ENCODE measurements at places on chromosomes 7 and 10.
A peak's percentile ranks its signal among the peaks of the same experiment; 100 is the strongest.

GRCh38 chr7:135193615-135194081 lies 17.7 kb downstream of the WDR91 start:
- peak; percentile 63 for DNase-seq

DNA sequence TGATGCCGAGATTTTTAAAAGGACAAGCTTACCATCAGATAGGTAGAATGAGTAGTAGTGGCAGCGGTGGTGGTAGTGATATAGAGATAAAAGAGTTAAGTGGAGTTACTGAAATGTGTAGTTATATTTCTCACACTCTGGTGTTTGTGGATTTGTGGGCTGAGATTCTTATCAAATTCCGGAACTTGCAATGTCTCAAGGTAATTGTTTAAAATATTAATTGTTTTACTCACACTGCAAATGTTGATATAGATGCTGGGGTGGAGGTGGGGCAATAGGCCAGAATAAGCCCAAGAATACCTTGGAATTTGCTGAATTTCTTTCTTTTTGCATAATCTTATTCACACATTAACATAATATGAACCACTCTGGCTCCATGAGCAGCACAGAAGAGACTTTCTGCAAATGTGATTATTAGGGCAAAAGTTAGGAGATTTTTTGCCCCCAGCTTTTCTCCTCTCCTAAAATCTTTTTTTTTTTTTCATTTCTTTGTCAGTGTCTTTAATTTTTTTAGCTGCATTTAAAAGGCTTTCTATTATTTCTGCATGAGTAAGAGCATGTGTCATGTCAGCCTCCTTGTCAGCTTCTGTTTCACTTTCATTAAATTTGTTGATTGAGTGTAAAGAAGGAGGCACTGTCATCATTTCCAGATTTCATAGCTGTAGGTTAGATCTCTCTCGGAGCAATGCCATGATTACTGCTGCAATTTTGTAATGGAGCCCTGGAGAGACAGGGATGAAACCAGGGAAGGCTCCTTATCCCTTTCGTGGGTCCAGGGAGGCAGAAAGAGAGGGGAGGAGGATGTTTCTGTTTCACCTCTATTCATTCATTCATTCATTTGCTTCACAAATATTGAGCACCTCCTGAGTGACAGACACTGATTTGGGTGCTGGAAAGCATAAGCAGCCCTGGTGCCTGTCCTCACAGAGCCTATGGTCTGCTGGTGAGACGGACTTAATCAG lies 13.1 kb upstream of the SGMS1 start:
- DNase-seq: no peak

DNA sequence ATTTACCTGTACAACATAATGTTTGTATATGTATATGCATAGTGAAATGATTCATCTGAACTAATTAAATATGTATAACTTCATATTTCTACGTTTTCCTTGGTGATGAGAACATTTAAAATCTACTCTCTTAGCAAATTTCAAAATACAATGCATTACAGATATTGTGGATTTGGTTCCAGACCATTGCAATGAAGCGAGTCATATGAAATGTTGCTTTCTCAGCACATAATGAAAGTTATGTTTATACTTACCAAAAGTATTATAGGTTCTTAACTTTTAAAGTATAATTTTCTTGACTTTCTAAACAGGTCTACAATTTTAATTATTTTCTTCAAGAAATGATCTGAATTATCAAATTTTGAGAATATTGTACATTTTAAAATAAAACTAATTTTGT lies 189.2 kb downstream of the CSTF2T start:
- peak; percentile 27 for DNase-seq

- peak; percentile 8 for DNase-seq
Observed at GRCh38 chr7:146175716-146176115, 59.1 kb downstream of the CNTNAP2 start.

- DNase-seq: no peak
Observed at GRCh38 chr7:74284781-74285259, 4.4 kb upstream of the CLIP2 start.

GRCh38 chr7:102125127-102125596 lies 161.5 kb upstream of the SH2B2 start:
- peak; percentile 91 for DNase-seq

- DNase-seq: no peak
Observed at GRCh38 chr7:49911909-49912308, 138.5 kb downstream of the VWC2 start.

DNA sequence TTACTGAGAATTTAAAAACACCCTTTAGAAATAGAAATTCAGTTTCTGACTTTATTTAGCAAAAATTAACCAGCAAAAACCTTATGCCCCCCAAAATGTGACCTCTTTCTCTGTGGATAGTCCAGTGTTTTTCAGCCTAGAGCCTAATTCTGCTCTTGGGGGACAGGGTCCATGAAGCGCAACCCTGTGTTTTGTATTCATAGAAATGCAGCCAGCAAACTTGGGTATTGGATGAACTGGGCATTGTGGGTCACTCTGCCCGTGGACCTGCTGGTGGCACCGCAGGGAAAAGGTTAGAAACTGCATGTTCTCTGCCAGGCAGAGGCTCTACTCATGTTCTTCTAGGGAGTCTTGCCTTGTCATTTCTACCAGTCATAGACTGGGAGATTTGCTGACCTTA lies 787.4 kb upstream of the C7orf33 start:
- no peak for DNase-seq

GRCh38 chr10:84114088-84114667 lies 25.1 kb upstream of the GHITM start:
- no peak for DNase-seq

DNA sequence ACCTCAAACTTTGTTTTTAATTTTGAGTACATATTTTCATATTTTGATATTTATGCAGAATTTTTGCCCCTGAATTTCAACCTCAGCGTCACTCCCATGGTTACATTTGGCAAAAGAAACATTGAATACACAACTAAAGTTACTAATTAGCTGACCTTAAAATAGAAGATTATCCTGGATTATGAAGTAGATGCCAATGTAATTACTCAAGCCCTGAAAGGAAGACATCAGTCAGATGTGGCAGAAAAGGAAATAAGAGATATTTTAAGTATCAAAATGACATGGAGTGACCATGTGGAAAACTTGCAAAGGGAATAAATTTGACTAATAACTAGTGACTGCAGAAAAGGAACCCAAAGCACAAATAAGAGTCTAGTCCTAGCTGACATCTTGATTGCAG lies 701.3 kb upstream of the KCND2 start:
- no peak for DNase-seq

DNA sequence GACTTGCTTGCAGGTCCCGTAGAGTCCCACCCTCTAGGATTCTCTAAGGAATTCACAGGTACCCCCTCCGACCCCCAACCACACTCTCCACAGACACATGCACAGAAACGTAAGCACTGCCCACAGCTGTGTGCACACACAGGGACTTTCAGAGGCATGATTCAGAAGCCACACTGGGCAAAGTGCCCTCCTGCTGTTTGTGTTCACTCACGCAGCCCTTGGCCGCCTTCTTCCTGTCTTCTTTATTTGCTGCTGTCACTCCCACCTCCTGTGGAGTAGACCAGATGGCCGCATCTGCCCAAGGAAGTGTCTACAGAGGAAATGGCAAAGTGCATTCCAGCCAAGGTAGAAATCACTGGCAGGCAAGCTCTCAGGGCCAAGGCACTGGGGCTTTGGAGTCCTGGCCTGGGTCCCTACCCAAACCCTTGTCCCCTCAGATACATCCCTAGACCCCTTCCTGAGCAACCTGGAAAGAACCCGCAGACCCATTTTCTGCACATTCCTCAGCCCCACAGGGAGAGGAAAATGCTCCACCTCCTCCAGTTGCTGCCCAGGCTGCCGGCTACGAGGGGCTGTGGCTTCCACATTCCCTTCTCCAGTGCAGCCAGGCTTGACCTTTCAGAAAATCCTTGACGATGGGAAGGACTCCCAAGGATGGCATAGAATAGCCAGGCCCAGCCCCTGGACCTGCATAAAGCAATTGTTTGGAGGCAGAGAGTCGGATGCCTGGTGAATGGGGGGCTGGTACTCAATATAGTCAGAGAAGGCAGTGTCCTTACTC lies 21.6 kb upstream of the GIMAP8 start:
- peak; percentile 83 for DNase-seq

DNA sequence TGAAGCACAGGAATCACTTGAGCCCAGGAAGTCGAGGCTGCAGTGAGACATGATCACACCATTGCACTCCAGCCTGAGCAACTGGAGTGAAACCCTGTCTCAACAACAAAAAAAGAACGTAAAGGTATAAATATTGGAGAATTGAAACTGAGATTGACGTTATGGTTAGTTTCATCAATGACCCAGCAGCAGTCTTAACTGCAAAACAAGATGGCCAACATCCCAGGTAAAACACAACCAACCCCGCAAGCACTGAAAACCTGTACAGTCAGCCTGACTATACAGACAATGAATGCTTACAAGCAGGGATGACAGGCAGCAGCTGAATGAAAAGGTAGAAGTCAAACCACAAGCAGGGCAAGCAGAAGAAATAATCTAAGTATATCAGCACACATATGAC lies 34.7 kb downstream of the WAPL start:
- no peak for DNase-seq

DNA sequence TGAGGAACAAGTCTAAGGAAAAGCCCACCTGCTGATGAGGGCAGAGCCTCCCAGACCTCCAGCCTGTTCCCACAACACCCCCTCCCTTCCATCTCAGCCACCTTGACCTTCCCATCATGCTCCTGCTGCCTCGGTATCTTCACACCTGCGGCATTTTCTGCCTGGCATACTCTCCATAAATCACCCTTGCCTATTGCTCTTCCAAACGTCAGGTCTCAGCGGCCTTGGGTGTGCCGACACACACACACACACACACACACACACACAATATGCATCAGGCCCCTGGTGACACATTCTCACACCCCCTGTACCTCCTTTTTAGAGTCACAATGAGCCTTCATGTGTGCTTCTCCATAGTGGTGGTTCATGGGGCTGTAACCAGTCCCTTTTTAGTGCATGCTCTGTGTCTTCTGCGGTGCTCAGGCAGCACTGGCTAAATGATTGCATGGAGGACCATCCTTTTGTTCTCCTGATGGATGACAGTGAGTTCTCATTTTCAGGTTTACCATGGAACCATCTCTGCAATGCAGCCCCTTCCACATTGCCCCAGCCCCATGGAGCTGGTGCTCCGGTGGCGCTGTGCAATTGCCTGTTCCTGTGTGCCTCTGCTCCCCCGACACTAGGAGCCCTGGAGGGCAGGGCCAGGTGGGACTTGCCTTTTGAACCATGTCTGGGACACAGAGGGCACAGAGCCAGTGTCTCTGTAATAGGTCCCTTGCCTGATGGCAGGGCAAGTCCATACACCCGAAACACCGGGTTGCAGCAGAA lies 4.5 kb downstream of the ADIRF start:
- no peak for DNase-seq

DNA sequence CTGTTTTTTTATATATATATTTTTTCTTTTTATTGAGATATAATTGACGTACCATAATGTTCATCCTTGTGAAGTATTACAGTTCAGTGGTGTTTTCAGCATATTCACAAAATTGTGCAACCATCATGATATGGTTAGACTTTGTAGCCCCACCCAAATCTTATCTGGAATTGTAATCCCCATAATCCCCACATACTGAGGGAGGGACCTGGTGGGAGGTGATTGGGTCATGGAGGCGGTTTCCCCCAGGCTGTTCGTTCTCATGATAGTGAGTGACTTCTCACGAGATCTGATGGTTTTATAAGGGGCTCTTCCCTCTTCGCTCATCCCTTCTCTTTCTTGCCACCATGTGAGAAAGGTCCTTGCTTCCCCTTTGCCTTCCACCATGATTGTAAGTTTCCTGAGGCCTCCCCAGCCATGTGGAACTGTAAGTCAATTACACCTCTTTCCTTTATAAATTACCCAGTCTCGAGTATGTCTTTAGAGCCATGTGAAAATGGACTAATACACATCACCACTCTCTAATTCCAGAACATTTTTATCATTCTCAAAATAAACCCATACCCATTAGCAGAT lies 73.9 kb upstream of the SMNDC1 start:
- no peak for DNase-seq

DNA sequence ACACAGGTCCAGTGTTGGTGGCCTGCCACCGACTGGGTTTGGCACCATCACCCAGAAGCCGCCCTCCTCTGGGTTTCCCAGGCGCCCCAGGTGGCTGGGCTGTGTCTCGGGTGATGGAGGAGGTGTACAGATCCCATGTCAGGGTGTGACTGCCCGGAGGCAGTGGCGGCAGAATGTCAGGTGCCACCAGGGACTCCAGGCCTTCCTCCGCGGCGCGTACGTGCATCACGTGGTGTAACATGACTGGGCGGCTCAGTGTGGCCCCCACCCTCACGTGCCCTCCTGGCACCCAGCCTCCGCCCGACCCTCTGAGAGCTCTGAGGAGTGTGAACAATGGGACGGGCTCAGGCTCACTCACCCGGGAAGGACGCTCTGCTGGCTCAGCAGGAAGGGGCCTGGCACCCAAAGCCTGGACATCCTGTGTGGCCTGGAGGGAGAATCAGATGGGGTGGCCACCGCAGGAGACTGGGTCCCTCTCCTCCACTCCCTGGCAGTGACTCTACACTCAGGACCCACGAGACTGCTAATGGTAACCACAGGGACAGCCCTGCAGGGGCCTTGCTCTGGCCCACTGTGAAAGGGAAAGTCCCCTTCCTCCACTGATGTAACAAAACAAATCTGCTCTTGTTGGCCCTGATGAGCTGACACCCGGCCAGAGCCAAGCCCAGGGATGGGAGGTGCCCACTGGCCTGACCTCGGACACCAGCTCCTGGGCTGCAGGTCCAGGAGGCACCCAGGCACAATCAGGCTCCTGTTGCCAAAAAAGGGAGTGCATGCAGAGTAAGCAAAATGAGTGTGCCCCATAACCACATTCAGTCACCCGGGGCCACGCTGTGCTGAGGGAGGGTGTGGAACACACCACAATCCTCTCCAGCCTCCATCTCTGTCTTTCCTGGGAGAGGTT lies 164.8 kb downstream of the PRKAG2 start:
- no peak for DNase-seq

All from GM03348 (cell line).